CD8-positive, alpha-beta T cell (primary cell): ENCODE measurements at places on chromosomes 5 and 9. TPM values are rescaled to one million over a fixed set of nuclear protein-coding genes. Genes with fewer than 3 reads are reported as not detected.

Gene DPYSL3
- not detected for total RNA-seq

Gene BTNL8
- total RNA-seq: not detected

Gene SMIM23
- total RNA-seq: not detected

Gene PCDHB4
- total RNA-seq: not detected

Gene ROPN1L
- not detected for total RNA-seq

Gene PCDHB15
- not detected for total RNA-seq

Gene PPP3R2
- total RNA-seq: not detected

Gene CATSPER3
- 0.39 TPM for total RNA-seq

Gene CAMLG
- total RNA-seq: 56.2 TPM

Gene ERBIN
- total RNA-seq: 87.1 TPM

Gene IPO11
- 17.2 TPM for total RNA-seq

Gene FBP1
- total RNA-seq: 2.7 TPM
